NCI-H1105 treated with DMSO at 0.1 percent for 48 hours (cell line): ENCODE measurements at places on chromosomes 1 and 21.

GRCh38 chr1:178477841-178478240 is 18.9 kb downstream of the CLEC20A start:
- no peak for DNase-seq

GRCh38 chr1:209432443-209432825 is 151.1 kb upstream of the CAMK1G start:
- DNase-seq: no peak

DNA sequence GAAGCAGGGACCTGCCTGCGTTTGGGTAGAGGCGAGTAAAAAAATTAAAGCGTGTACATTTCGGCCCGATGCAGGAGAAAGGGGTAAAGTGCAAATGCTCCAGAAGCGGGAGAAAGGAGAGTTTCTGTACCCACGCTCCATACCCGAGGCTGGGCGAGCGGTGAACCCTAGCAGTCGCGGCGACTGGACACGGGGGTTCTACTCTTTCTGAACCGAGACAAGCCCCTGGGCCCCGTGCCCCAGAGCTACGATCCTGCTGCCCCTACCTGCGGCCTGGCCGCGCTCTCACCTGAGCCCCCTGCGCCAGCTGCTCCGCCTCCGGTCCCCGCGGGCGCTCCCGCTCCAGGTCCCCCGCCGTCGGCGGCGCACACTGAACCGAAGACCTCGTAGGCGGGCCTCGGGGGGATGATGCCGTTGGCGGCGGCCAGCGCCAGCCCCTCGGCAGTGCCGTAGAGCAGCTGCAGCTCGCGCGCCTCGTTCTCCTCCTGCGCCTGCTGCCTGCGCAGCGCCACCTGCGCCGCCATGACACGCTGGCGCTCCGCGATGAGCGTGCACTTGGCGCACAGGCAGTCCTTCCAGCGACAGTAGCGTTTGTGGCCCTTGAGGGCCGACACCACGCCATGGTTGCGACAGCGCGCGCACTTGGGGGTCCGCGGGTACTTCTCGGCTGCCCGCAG is 2.4 kb downstream of the DMRTA2 start:
- no peak for DNase-seq

DNA sequence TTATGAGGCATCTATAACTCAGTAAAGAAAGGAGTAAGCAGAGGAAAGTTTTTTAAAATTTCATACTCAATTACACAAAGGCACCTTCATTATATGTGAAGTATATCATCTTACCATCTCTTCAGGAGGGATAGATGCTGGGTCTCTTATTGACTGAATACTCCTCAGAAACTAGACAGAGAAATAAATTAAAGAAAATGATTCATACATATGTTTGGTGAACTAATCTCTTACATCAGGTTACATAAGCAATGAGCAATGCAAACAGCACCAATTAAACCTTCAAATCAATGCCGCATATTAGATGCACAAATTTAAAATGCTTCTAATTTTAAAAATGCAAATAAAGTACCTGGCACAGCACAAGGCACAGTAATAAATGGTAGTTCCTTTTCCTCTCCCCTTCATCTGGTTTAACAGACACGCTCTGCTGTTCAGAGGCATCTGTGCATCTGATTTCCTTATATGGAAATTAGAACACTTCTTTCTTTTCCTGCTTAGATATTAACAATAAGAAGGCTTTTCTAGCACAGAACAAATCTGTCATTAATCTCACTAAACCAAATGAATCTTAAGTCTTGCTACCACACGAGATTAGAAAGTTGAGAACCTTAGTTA is 20.0 kb downstream of the SCYL3 start:
- no peak for DNase-seq

- no peak for DNase-seq
These were observed 23.4 kb downstream of the CSF1 start for GRCh38 chr1:109933856-109934711.

GRCh38 chr21:34200288-34200905 is 127.0 kb downstream of the MRPS6 start:
- DNase-seq: no peak

- DNase-seq: no peak
These were observed 52.3 kb upstream of the LBR start for GRCh38 chr1:225479996-225480720.

- no peak for DNase-seq
These were observed 164.0 kb downstream of the PGBD5 start for GRCh38 chr1:230261928-230262650.

DNA sequence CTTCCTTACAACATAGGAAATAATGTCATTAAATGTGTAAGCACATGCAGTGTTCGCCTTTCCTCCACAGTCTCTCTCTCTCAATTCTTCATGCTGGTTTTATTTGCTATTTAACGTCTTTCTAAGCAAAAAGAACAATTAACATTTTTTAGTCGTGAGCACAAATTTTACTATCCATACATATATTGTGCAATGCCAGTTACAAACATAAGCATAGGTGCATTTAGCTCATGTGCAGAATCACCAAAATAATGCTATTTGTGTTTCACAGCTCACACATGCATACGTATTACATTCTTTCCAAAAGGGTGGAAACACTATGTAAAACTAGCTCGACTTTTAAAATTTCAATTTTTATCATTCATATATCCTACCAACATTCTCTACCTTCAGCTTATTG is 52.1 kb downstream of the MROH9 start:
- DNase-seq: no peak

DNA sequence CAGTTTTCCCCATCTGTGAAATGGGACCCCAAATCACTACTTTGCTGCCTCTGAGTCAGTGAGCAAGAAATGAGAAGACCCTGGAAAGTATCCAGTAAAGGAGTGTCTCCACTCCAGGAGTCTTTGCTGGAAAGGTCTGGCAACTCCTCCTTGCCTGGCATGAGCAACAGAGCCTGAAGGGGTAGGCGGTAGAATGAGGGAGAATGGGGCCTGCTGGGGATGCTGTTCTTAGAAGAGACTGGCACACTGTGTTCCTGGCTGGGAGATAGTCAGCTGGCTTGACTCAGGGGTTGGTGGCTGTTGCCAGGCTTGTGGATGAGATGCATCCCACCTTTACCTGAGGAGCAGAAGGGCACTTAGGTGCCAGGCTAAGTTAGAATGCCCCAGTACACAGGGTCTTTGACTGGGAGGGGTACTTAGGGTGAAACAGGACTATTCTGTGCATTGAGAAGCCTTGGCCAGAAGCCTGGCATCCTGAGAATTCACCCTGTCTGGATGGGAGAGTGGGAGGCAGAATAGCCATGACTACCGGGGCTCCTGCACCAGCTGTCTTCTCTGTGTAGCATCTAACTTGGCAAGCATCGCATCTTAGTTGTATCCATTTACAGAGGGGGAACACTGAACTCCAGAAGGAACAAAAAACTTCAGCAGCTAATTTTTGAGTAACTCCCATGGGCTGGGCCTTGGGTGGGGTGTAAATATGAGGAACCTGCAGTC is 2.5 kb downstream of the MFSD2A start:
- DNase-seq: no peak

DNA sequence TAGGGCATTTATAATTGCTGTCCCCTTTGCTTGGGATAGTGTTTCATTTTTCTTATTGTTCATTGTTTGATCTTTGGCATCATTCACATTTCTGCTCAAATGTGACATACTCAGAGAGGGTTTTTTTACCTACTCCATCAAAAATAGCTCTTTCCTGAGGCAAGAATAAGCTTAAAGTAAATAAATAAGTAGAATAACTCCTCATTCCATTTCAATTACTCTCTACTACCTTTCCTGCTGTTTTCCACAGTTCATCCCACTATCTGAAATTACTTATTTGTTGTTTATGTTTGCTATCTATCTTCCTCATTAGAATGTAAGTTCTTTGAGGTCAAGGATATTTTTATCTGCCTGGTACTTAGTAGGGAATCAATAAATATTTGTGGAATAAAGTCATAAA is 119.9 kb downstream of the LRRC40 start:
- DNase-seq: no peak

GRCh38 chr1:40096646-40096976 is 441 bp downstream of the PPT1 start:
- no peak for DNase-seq

GRCh38 chr21:16076465-16076864 is 346.7 kb downstream of the USP25 start:
- no peak for DNase-seq

GRCh38 chr1:214615109-214615508 is 12.1 kb downstream of the CENPF start:
- no peak for DNase-seq

DNA sequence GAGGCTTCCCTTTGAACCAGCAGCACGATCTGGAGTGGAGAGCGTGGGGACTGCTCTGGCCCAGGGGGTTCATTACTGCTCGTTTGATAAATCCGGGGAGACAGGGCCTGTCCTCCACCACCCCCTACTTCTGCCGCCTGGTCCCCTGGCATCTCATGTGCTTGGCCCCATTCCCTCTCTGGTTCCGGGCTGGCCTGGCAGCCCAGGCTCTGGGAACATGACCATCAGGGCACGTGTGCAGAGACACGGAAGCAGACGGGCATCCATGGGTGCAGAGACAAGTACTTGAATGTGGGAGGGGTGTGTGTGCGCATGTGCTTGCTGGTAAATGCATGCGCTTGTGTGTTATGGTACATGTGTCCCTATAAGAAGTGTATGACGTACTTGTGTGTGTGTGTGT is 75.5 kb downstream of the KIRREL1 start:
- no peak for DNase-seq

- no peak for DNase-seq
These were observed 1326.7 kb downstream of the MRPL39 start for GRCh38 chr21:24280596-24280995.

GRCh38 chr1:77281491-77282186 is at the start of gene AK5:
Gene AK5, plus strand, starts transcription at chr1:77282019. Its CDS starts 295 bp downstream, at chr1:77282314.
- DNase-seq: peak; percentile 55

- DNase-seq: no peak
These were observed 383.5 kb upstream of the B3GALT2 start for GRCh38 chr1:193569983-193570269.

- DNase-seq: no peak
These were observed 4.9 kb downstream of the SFT2D2 start for GRCh38 chr1:168230709-168231108.

DNA sequence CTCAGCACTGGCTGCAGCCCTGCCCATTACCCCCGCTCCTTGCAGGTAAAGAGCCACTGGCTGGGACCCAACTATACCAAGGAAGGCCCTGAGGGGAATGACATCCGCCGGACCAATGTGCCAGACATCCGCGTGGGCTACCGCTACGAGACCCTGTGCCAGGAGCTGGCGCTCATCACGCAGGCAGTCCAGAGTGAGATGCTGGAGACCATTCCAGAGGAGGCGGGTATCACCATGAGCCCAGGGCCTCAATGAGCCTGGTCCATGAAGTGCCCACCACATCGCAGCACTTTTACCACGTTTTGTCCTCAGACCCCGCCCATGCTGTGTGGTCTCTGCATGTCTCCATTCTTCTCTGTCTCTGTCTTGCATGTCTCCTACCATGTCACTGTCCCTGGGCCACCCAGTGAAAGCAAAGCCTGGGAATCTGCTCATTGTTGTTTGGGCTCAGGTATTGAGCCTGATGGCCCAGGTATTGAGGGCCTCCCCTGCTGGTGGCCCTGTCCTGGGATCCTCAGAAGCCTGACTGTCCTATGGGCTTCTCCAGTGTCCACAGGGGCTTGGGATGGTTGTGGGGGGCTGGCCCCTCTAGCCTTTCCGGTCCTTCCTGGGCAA is 11.4 kb downstream of the AMPD2 start:
- no peak for DNase-seq

- DNase-seq: no peak
These were observed 13.8 kb downstream of the CFAP74 start for GRCh38 chr1:1989789-1990188.

- DNase-seq: no peak
These were observed 213.2 kb downstream of the TNR start for GRCh38 chr1:175530183-175530582.

DNA sequence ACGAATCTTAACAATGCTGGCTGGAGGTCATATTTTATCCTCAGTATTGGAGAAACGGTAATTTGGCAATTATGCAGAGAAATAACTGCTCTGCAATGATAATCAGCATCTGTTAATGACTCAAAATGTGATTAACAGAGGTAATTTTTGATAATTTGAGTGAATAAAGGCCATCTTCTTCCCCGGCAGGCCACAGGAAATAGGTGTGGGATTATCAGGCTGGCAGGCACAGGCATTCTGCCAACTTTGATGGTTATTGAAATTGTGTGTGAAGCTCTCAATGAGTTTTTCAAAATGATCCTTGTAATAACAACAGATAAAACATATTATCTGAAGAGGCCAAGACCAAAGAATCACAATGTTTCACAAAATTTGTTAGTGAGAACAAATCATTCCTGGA is 309.0 kb downstream of the PTGER3 start:
- peak; percentile 94 for DNase-seq

DNA sequence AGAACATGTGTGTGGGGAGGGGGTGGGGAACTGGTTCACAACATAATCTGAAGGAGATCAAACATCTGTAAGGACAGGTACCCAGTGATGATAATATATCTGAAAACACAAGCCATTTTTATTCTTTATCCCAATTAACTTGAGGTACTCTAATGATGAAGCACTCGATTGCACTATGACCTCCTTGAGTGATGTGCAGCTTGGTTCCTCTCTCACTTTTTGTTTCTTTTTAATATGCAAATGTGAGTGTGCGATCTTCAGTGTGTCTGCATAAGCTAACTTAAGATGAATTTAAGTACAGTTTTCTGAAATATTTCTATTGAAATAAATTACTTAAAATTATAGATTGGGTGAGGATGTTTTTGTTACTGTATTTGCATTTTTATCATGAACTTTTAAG is 50.6 kb upstream of the ANGPTL1 start:
- no peak for DNase-seq

- no peak for DNase-seq
These were observed 2.0 kb upstream of the FMO4 start for GRCh38 chr1:171311771-171312558.

GRCh38 chr1:50109647-50110075 is 941 bp downstream of the ELAVL4 start:
- peak; percentile 67 for DNase-seq

GRCh38 chr1:184110272-184111204 is 59.0 kb downstream of the TSEN15 start:
- no peak for DNase-seq

GRCh38 chr1:11802973-11803885 is 2.5 kb downstream of the MTHFR start:
- no peak for DNase-seq

GRCh38 chr1:59671953-59672305 is 142.8 kb upstream of the HOOK1 start:
- DNase-seq: no peak

DNA sequence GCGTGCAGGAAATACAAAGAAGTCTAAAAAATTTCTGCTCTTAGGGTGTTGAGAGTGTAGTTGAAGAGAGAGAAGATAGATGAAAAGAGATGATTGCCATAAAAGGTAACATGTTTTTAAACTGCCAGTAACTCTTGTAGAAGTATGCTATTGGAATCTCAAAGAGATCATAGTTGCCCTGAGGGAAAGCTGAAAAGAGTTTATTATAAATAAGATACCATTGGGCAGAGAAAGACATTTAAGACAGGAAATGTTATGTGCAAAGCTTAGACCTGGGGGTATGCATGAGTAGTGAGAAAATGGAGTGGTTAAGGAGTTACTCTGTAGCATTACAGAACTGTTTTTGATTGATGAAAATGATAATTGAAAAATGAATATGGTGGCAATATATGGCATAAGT is 17.6 kb downstream of the GABPA start:
- no peak for DNase-seq

GRCh38 chr1:15718199-15718601 is 17.9 kb upstream of the SLC25A34 start:
- no peak for DNase-seq
